ENCODE measurements at places on chromosomes 7 and 10. TPM values are rescaled to one million over a fixed set of nuclear protein-coding genes. Genes with fewer than 3 reads are reported as not detected.

GRCh38 chr7:55303220-55303619, 61.9 kb upstream of the LANCL2 start:
- no peak for DNase-seq

Gene CRPPA
- total RNA-seq = 3.6 TPM

DNA sequence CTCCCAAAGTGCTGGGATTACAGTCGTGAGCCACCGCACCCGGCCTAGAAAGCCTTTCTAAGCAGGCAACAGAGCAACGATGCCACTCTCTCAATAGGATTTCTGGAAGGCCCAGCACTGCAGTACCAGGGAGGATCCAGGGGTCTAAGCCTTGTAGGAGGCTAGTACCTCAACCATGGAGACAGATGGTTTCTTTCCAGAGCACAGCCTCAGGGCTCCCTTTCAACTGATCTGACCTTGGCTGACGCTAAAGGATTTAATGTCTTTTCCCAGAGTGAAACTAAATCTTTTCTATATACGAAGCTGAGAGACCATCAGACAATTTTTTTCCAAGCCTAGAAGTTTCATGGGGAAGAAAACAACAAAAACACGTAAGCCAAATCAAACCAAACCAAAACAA, 78.0 kb downstream of the WDR11 start:
- DNase-seq = no peak

GRCh38 chr10:97538839-97539238, 33.7 kb upstream of the ANKRD2 start:
- DNase-seq = no peak

GRCh38 chr10:14553448-14553847, 221.2 kb downstream of the FAM107B start:
- no peak for DNase-seq

DNA sequence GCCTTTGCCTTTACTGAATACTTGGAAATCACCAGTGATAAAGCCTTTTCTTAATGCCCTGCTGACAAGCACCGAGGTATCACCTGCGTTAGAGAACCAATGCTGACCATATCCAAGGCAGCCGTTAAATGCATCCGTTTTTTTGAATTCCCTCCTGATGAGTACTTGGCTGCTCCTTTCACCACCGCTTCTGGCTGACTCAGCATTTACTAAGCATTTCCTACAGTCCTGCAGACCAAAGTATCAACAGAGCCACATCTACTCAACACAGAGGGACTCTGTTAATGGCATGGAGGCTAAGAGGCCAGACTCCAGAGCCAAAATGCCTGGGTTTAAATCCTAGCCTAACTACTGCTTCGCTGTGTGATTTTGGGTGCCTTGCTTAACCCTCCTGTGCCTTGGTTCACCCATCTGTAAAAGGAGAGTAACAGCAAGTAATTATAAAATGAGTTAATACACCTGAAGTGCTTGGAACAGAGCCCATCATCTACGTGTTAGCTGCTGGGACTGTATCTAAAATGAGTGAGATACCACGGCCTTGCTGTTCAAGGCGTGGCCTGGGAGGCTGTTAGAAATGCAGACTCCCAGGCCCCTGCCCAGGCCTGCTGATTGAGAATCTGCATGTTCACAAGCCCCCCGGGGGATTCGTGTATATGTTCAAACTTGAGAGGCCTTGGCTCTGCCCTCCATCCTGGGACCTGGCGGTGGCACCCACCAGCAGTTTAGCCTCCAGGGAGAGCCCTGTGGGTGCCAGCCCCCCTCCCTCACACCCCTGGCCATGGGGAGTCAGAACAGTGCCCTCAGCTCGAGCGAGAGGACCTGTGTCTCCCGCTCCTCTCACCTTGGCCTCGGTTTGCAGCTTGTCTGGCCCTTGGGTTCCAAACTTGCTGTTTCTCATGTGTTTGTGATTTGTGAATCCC, 30.8 kb upstream of the EFCAB10 start:
- no peak for DNase-seq

DNA sequence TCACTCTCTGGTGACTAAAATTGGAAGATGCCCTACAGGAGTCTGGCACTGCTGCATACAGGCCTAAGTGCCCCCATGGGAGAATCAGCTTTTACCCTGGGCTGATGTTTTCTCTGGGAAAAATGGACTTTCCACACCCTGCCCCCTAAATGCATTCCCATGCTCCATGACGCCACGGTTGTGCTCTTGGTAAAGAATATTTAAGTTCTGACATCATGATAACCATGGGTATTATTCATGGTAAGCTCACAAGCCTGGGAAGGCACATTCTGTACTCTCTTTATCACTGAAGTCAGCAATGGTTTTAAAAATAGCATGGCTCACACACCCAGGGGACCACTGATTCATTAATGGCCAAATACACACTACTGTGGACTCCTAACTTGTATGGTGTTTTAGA, 43.4 kb downstream of the HIPK2 start:
- DNase-seq = no peak
